Nephron progenitor cell (in vitro differentiated cells): ENCODE measurements at places on chromosomes 11 and 22.

DNA sequence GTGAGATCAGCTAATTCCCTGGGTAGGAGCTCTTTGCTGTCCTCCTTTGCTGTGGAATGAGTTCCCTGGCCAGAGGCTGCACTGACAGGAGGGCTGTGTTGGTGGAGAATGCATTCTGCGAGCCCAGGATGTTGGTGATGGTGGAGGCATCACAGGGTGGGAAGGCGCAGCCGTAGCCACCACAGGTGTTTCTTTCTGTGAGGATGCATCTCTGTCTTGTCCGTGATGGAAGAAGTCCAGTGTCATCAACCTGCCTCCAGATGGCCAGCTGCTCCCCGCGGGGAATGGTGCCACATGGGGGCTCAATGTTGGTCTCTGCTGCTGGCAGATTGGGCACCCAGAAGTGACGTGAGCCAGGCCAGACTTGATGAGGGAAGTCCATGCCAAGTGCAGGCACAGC is 972.1 kb downstream of the TBC1D22A start:
- DNase-seq, result no peak

DNA sequence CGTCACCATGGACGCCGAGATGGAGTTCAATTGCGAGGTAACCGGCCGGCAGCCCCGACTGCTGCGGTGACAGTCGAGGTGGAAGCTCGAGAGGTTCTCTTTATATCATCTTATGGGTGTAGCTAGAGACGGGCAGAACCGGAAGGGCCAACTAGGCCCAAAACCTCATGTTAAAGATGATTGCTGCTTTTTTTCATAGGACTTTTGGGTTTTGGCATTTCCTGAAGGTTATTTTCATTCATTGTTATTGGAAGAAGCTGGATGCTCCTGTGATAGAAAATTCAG is 585 bp downstream of the NF2 start:
- no peak for DNase-seq

DNA sequence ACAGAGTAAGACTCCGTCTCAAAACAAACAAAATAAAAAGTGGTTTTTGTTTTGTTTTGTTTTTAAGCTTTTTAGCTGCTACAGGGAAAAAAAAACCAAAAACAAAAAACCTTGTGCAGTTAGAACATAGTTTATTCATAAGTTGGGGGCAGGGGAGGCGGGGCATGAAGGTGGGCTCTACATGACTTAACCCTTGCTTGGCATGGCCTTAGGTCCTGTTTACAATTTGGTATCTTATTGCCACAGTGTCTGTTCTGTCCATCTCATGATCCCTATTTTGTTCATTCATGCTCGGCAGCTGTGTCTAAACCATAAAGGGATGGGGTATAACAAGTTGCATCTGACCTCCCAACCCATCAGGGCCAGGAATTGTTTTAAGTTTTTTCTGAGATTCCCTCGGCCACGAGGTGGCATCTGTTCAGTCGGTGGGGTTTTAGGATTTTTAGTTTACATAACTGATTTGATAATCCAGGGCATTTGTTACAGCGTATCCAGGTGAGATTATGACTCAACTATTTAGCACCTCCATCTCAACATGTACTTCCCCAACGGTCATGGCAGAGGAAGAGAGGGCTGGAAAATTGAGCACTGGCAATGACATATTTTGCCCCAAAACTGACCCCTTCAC is 6.9 kb downstream of the AP5B1 start:
- no peak for DNase-seq

DNA sequence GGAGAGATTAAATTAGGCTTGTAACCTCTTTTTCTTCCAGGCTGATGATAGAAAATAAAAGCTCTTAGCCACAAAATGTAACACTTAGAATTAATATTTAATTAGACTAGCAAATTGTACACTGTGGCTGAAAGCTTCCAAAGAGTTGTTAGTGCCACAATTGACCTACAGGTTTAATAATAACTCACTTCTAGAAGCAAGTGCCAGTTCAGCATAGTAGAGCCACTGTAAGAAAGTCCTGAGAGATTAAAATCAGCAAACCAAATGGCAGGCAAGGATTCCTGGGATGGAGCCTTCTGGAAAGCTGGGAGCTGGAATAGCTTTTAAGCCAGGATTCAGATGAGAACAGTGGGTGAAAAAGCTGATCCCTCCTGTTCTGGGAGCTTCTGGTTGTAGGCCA is 131.0 kb downstream of the ELP4 start:
- DNase-seq, result no peak

GRCh38 chr22:26302726-26303125 is 126.3 kb upstream of the ASPHD2 start:
- DNase-seq, result no peak

DNA sequence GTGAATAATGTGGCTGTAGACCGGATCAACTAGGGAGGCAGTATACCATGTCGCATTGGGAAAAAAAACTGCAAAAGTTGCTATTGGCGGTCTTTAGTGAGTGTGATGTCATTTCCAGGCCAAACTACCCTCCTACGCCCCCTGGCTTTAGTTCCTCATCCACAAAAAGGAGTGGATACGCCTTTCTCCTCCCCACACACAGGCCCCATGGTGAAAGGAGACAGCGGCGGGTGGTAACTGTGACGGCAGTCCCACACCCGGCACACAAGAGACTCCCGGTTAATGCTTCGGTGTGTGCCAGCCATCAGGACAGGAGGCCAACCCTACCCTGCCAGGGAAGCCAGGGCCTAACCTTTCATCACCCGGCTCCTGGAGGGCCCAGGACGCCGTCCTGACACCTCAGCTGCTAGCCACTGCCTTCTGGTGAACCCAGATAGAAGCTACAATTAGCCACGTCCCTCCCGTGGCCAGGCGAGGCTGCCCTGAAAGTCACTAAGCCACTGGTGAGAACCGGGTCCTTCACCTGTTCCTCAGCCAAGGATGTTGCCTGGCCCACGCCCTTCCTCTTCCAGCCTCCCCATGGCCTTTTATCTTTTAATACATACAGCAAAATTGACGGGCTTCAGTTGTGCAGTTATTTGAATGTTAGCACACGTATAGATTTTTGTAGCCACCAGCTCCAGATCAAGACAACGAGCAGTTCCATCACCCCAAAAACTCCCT is 10.8 kb downstream of the TP53I11 start:
- no peak for DNase-seq

DNA sequence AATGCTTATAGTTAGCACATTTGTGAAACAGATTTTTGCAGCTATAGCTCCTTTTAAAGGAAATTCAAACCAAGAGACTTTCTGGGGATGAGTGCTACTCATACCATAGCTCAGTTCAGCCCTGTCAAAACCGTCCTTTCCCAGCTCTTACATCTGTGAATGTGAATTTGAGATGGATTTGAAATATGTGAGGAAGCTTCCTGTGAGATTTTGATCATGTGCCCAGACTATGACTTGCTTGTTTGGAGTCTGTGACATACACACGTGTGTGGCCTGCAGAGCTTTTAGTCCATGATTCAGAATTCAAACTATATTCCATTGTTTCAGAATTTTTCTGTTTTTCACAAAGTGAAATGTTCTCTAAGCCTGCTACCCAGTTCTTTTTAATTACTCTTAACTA is 4.4 kb upstream of the MMP1 start:
- DNase-seq, result no peak

DNA sequence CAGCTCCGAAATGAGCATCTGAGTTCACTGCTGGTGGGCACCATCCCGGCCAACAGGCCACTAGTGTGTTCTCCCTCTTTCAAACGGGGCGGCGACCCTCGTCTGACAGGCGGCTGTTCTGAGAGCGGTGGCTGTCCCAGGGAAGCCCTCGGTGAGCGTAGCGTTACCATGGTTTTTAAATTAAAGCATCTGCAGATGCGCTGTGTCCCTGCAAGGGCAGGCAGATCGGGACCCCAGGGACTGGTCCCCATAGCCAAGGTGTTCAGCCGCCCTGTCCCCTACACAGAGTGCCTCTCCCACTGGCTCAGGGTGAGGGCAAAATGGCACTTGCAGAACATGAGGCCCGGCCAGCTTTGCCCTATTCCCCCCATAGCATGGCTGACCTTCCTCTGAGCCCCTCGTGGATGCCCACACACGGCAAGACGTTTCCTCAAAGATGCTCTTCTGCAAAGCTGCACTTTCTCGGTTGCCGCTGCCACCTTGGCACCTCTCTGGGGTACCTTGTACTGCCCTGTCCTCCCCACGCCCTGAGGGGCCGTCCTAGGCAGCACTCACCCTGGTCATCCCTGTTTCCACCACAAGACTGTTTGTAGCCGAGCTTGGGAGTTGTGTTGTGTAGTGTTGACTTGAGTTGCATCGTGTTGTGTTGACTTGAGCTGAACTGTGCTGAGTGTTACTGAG is 51.9 kb upstream of the KCNQ1OT1 start:
- DNase-seq, result no peak

- DNase-seq, result no peak
Measured at GRCh38 chr11:32154275-32154674, 63.4 kb downstream of the RCN1 start.

- DNase-seq, result peak; percentile 92
Measured at GRCh38 chr11:46346886-46347636, at the start of gene DGKZ. Gene DGKZ (plus strand): TSS chr11:46347463. CDS start chr11:46347660, 197 bp downstream.

DNA sequence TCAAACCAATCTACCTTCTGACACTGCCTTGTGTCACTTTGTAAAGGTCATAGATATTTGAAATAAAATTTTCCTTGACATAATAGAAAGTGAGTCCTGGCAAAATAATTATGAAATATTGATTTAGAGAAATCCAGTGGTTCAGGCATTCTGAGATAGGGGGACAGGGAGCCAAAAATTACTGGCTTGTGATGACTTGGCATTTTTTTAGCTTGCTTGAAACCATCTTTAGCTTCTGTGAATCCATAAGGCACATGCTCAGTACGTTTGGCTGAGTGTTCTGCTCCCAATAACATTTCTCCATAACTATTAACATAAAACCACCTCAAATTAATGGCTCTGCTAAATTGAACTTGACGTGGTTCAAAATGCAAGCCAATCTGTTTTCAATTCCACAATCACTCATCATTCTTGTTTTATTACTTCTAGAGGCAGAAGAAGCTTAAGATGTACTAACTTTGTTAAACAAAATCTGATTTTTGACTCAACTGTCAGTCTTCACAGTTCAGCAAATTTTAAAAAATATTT is 209.0 kb downstream of the LRRC4C start:
- DNase-seq, result no peak

- DNase-seq, result no peak
Measured at GRCh38 chr11:83816572-83817187, 530.5 kb upstream of the CCDC90B start.

GRCh38 chr22:42805998-42806830 is 50.9 kb downstream of the ARFGAP3 start:
- no peak for DNase-seq

GRCh38 chr11:6650980-6651379 is 4.6 kb downstream of the DCHS1 start:
- DNase-seq, result no peak
